ENCODE measurements at places on chromosomes 7 and 10.

DNA sequence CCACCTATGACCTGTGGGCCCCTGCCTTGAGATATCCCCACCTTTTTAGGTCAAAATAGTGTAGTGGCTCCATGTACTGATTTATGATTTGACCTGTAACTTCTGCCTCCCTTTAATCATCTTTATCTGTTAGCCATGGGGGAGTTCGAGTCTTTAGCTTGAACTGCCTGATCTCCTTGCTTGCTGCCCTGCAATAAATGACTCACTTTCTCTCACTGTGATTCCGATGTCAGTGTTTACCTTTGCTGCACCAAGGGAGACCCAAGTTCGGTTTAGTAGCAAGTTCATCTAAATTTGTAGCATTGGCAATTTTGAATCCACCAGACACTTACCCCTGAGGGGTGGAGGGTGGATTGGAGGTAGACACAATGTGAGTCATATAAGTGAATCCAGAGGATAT, 814.6 kb upstream of the AUTS2 start:
- DNase-seq, result no peak

DNA sequence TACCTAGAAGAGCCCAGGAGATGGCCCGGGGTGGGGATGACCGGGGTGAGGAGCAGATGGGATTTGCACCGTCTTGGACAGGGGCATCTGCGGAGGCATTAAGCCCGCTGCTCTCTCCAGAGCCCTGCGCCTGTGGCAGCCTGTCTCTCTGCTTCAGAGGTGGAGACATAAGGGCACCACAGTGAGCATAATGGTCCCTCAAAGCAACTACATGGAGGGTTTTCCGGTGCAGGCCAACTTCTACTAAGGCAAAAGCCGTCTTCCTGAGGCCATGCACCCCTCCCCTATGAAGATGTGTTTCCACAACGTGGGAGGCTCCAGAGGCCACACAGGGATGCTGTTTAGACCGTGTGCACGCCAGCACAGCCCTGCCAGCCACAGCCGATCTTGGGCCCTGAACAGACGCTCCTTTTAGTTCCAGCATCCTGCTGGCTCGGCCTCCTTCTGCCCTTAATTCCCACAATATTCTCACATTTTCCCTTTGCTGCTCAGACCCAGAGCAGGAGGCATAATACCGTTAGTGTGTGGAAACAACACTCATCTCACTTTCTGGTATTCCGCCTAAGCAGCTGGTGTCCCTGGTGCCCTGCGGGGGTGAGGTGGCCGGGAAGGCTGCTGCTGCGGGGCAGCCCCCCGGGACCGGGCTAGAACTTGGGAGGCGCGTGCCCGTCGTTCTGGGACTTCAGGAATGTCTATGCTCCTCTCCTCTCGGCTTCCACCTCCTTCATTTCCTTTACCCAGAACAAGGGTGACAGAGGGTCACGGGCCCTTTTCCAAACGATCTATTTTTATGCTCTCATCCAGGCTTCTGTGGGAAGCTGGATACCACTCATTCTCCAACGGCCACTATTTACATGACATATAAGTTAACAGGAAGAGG, 266.9 kb downstream of the TNS3 start:
- DNase-seq, result peak; percentile 89

- DNase-seq, result no peak
Measured at GRCh38 chr10:112040696-112041095, 142.9 kb downstream of the GPAM start.

DNA sequence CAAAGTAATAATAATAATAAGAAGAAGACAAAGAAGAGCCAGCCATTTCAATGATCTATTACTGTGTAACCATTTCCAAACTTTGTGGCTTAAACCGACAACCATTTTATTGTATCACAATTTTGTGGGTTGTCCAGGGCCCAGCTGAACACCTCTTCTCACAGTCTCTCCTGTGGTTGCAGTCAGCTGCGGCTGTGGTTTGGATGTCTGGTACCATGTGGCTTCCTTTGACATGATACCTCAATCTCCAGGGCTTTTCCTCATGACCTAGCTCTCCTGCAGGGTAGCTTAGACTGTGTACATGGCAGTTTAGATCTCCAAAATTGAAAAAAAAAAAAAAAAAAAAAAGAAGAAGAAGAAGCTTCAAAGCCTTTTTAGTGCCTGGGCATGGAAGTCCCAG, 72.6 kb upstream of the NFKB2 start:
- no peak for DNase-seq

- no peak for DNase-seq
Measured at GRCh38 chr7:32191305-32191704, 121.1 kb upstream of the PDE1C start.

DNA sequence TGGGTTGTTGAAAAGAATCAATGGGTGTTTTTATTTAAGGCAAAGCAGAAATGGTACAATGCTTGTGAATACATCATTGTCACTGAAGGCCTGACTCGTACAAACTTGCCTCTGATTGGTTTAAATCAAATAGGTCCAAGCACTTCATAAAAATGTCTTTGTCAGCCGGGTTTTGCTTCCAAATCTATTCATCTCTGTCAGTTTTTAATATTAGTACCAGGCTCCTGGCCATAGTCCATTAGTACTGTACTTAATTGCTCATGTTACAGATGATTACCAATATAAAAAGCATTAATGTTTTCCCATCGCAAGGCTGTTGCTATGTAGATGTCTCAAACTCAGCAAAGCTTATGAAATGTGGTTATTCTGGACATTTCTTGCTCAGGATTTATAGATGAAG, 171.9 kb downstream of the ARID5B start:
- no peak for DNase-seq

- no peak for DNase-seq
Measured at GRCh38 chr10:99459217-99459616, 28.8 kb upstream of the GOT1 start.

DNA sequence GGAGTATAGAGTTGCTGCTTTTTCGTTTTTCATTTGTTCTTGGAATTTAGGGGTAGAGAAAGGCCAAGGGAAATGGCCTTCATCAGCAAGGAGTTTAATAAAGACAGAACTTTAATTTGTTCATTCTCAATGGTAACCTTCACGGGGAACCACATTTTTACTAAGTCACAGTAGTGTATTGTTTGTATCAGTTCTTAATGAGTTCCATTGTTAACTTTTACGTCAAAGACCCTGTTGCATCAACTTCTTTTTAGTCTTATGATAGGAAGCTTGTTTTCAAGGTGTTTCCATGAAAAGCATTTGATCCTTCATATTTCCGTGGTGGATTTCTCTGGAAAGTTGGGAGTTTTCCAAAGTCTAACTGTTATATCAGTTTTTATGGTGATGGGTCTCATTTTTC, 169.9 kb downstream of the CREB5 start:
- DNase-seq, result peak; percentile 29

DNA sequence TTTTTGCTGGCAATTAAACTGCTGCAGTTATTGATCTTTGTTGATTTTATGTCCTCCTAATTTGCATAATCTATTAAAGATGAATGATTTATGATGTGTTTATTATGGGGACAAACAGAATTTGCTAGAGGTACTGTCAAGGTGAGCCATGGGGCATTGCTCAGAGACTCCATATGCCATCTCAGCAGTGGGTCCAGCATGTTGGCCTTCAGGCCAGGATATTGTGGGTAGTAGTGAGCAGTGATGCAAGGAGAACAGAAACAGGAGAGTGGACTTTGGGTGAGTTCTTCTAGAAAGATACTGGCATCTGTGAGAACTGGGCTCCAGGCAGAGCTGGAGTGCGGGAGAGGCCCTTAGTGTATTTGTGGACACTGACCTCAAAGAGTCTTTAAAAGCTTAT, 65.9 kb downstream of the PAX2 start:
- DNase-seq, result no peak

DNA sequence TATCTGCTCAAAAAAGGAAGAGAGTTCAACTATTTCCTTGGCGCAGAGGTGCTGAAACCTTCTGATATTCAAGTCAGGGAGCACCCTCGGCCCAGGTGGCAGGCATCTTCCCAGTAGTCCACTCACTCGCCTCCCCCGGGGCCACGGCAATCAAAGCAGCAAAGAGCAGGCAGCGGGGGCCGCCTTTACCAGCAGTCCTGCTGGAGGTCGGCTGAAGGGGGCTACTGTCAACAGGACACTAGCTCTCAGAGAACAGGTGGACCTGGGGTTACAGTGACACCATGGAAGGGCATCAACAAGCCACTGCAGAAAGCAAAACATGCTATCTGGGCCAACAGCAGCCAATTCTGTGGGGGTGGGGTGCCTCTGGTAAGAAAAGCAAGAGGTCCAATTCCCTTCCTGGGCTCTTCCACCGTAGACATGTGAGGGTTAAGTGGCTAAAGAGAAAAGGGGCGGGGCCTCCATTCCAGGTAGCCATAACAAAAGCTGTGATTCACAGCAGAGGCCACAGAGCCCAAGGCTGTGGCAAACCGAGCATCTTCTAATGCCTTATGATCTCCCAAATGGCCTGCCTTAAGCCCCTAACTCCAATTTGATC, 9.4 kb downstream of the FZD9 start:
- no peak for DNase-seq

DNA sequence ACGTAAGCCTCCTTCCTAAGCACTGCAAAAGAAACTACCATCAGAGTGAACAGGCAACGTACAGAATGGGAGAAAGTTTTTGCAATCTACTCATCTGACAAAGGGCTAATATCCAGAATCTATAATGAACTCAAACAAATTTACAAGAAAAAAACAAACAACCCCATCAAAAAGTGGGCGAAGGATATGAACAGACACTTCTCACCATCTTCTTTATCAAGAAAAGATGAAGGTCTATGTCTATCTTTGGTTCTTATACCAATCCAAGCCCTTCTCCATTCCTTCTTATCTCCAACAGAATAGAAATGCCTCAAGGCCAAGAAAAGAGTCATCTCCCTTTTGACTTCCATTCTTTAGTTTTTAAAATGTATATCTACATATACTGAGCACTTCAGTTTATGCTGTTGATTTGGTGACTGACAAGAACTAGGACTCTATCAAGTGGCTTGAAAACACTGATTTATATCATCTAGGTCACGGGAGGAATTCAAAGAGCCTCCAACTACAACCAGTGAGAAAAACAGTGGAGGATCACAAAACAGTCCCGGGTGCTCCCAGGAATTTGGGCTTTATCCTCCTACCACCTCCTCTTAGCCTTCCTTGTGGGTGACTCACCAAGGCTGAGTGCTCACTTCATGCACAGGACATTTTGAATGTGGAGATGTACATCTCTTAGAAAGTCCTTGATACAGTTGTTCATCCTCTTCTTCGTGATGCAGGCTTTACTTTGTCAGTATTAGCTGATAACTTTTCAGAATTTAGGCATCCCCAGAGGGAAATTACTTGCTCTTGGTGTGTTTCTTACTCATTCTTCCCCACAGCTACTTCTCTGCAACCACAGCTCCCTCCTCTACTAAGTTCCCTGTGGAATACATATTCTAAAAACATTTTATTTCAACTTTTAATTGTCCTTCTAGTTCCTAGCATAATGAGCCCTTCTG, 15.4 kb downstream of the TAS2R41 start:
- DNase-seq, result no peak

- DNase-seq, result no peak
Measured at GRCh38 chr10:3442451-3442990, 269.9 kb upstream of the PITRM1 start.

DNA sequence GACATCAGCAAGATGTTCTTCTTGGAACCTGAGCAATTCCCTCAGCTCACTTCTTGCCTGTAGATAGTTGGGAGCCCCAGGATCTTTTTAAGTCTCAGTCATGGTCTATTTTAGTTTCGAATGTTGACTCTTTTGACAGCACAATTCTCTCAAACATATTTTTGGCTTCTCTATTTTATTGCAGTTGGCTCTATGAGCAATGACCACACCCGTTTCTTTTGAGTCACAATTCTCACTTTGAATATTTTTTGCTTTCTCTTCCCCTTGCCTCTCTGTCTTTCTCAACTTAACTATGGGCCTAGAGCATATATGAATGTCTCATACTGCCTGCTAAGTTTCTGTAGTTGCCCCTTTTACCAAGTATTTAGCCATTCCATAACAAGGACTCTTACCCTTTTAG, 222.8 kb downstream of the PTN start:
- no peak for DNase-seq

DNA sequence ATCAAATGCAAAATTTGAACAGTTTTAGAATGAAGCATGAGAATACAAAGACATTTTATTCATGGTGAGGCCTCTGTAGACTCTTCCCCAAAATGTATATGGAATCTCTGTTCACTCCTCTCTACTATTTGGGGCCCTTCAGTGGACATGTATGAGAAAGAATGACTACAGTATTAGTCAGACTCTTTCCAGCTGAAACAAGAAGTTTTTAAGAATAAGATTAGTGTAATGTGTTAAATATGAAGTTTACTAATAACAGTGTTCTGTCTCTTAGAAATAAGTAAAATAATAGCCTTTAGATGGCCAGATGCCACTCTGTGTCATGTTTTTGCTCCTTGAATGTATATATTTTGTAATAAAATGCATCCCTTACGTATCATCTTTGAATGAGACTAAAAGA, 585.6 kb downstream of the SUGCT start:
- DNase-seq, result peak; percentile 40

DNA sequence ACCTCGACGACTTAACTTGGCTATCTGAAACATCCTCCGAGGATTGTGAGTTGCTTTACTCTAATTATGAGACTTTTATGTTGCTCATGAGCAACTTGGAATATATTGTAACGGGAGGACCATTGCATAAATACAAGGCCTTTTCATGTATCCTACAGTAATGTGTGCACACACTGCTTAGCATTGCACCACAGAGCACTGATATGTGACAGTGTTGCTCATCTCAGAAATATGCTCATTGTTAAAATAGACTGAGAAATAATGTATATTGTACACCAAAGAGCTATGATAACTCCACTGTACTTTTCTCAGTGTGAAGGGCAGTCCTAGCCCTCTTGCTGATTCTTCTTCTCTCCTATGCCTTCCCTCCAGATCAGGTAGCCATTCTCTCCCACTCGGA, 102.8 kb upstream of the CDK13 start:
- no peak for DNase-seq

DNA sequence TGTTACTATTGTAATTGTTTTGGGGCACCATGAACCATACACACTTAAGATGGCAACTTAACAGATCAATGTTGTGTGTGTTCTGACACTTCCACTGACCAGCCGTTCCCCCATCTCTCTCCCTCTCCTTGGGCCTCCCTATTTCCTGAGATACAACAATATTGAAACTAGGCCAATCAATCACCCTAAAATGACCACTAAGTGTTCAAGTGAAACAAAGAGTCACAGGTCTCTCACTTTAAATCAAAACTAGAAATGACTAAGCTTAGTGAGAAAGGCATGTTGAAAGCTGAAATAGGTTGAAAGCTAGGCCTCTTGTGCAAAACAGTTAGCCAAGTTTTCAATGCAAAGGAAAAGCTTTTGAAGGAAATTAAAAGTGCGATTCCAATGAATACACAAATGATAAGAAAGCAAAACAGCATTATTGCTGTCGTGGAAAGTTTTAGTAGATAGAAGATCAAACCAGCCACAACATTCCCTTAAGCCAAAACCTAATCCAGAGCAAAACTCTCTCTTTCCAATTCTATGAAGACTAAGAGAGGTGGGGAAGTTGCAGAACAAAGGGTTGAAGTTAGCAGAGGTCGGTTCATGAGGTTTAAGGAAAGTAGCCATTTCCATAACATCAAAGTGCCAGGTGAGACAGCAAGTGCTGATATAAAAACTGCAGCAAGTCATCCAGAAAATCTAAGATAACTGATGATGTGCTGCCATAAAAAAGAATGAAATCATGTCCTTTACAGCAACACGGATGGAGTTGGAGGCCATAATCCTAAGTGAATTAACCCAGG, 90.6 kb downstream of the MTPN start:
- no peak for DNase-seq

- no peak for DNase-seq
Measured at GRCh38 chr7:30479202-30480120, 877 bp upstream of the NOD1 start.

- no peak for DNase-seq
Measured at GRCh38 chr7:70040051-70040450, 441.8 kb downstream of the AUTS2 start.

- no peak for DNase-seq
Measured at GRCh38 chr10:123478116-123478515, 188.0 kb upstream of the GPR26 start.

Measured in COLO829 (cell line).